ENCODE measurements at places on chromosomes 12 and 14. TPM values are rescaled to one million over a fixed set of nuclear protein-coding genes. Genes with fewer than 3 reads are reported as not detected.

The TMTC3 gene
- 2.2 TPM for polyA plus RNA-seq

The LHX5 gene
- polyA plus RNA-seq = not detected

The FMNL3 gene
- 3.9 TPM for polyA plus RNA-seq

The GRIN2B gene
- polyA plus RNA-seq = 0.01 TPM

The HOXC9 gene
- polyA plus RNA-seq = not detected

The KRT78 gene
- not detected for polyA plus RNA-seq

The HOXC13 gene
- not detected for polyA plus RNA-seq

The MPHOSPH9 gene
- polyA plus RNA-seq = 32.3 TPM

The DDN gene
- not detected for polyA plus RNA-seq
